ENCODE measurements at places on chromosomes 7 and 10.

- no peak for DNase-seq
These were observed 135.3 kb downstream of the PTPN20 start for GRCh38 chr10:47046321-47047126.

- DNase-seq = no peak
These were observed 385.8 kb upstream of the GRM3 start for GRCh38 chr7:86257894-86258293.

DNA sequence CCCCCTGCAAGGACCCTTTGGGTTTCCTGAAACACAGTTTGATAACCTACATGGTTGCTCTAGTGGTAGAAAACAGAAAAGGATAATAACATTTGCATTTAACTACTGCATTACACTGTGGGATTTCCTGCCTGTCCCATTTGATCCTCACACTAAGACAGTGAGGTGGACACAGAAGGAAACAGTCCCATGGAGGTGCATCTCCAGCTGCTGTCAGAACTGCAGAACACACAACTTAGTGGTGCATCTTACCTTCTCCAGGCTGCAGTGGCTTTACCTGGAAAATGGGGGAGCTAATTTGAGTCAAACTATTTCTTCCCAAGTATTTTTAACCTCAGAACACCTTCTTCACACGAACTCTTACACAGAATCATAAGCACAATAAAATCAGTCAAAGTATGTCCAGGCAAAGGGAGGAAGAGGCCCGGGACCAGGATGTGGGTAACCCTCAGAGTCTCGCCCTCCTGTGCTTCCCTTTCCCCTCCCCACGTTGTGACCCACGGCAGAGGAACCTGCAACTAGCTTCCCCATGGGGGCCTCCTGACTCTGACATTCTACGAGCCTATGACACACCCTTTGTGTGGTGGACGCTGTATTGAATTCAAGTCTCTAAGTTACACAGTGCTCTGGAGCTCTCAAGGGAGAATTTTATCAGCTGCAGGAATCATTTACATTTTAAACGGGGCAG lies 33.7 kb downstream of the SCRN1 start:
- no peak for DNase-seq

GRCh38 chr7:34772296-34772938 lies 114.4 kb downstream of the NPSR1 start:
- DNase-seq = no peak

- DNase-seq = no peak
These were observed 90.1 kb upstream of the DNAAF5 start for GRCh38 chr7:636396-636795.

Measured in NCI-H1105 (cell line).